ENCODE measurements at places on chromosomes 16 and 17. TPM values are rescaled to one million over a fixed set of nuclear protein-coding genes. Genes with fewer than 3 reads are reported as not detected.

TBC1D26 gene
- total RNA-seq: not detected

ABCC6 gene
- 0.47 TPM for total RNA-seq

FADS6 gene
- total RNA-seq: not detected

RMI2 gene
- 5.1 TPM for total RNA-seq

DOC2B gene
- total RNA-seq: 57.9 TPM

TMC7 gene
- 6.5 TPM for total RNA-seq

CDH3 gene
- total RNA-seq: 0.19 TPM

ABCA6 gene
- total RNA-seq: 39.6 TPM

TVP23B gene
- 44.9 TPM for total RNA-seq

PNMT gene
- total RNA-seq: 1.7 TPM

VAMP2 gene
- 5.2 TPM for total RNA-seq

Data from dermis blood vessel endothelial cell (primary cell).